ENCODE measurements at places on chromosomes 1 and 21.

- no peak for DNase-seq
Measured at GRCh38 chr1:191696354-191696753, 461.9 kb upstream of the RGS18 start.

- DNase-seq: no peak
Measured at GRCh38 chr1:203186446-203187303, at the start of gene CHI3L1. Gene CHI3L1 (minus strand): TSS chr1:203186704. CDS start chr1:203186623, 81 bp downstream.

DNA sequence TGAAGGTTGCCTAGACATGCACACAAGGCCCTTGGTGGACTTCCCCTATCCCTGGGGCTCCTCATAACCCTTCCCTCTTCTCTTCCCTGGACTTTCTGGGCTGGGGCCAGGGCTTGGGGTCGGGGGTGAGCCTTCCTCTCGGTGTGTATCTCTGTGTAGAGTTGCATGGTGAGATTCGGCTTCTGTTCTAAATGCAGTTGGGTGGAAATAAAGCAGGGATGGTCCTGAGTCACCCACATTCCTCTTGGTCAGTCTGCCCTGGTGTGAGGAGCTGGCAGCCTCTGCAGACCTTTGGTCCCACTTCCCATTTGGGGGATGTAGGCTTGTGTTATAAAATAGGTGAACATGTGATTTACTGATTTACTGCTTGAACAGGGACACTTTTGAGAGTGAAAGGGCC, 38.0 kb downstream of the ADARB1 start:
- no peak for DNase-seq

DNA sequence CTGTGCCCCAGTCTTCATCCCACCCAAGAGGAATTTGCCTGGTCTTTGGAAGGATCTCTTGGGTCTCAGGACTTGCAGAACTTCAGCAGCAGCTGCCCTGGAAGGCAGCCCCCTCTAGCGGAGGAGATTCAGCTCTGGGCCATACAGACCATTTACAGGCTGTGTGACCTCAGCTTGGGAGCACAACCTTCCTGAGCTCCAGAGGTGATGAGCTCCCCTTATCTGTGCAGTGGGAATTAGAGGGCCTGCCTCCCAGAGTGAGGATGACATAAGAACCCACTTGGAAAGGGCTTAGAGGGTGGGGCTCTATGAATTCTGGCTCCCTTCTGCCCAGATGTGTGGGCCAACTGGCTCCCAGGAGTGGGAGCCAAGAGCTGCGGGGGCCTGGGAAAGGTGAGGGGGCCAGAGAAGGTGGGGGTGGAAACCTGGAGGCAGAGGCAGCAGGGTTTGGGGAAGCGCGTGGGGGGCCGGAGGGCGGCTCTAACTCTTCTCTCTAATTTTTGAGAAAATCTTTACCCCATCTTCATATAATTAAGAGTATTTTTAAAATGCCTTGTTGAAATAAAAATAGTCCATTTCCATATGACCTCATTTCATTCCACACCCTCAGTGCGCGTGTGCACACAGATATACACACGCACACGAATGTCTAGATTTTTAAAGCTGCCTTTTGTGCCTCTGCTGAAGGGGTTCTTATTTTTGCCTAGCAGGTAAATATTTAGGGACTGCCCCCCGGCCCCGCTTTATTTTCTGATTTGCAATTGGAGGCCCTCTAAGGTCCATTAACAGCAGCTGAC, 21.5 kb downstream of the EPHB2 start:
- DNase-seq: no peak

Measured in stimulated activated CD8-positive, alpha-beta memory T cell treated with anti-CD3 and anti-CD28 coated beads, Interleukin-4, amount 100 ng/mL, for 4 hours (primary cell).